ENCODE measurements at places on chromosomes 5 and 9. TPM values are rescaled to one million over a fixed set of nuclear protein-coding genes. Genes with fewer than 3 reads are reported as not detected.

DNA sequence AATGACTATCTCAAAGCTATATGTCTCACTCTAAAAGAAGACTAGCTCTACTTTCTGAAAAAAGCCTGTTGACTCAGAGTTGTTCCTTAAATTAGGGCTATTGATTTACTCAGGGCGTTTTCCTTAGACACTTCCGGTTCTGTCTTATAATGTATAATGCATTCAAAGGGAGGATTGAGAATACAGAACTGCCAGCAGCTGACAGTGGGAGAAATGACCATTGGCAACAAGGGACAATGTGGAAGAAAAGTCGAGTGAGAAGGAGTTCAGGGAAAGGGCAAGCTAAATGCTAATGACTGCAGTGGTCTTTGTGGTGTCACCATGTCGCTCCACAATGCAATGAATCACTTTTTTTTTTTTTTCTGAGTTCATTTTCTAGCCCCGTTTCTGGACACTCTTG is 65.7 kb upstream of the ANKH start:
- no peaks in the 10 kb centered on the region for H3K4me1 ChIP-seq
- H3K4me3 ChIP-seq = no peak overlapping the region
- no peak for DNase-seq
- no peaks in the 10 kb centered on the region for H3K36me3 ChIP-seq

GRCh38 chr9:100160021-100160420 is 61.0 kb downstream of the INVS start:
- no peak for DNase-seq
- no peaks in the 10 kb centered on the region for H3K36me3 ChIP-seq
- no peaks in the 10 kb centered on the region for H3K4me1 ChIP-seq
- H3K27ac ChIP-seq = no peak overlapping the region
- H3K4me3 ChIP-seq = no peak overlapping the region

TAF11L14 gene
- not detected for total RNA-seq

GRCh38 chr5:148855249-148856008 is 29.0 kb downstream of the ADRB2 start:
- no peaks in the 10 kb centered on the region for H3K4me1 ChIP-seq
- H3K27me3 ChIP-seq = no peaks in the 10 kb centered on the region
- no peaks in the 10 kb centered on the region for H3K36me3 ChIP-seq
- no peak overlapping the region for H3K4me3 ChIP-seq
- no peak for DNase-seq

DNA sequence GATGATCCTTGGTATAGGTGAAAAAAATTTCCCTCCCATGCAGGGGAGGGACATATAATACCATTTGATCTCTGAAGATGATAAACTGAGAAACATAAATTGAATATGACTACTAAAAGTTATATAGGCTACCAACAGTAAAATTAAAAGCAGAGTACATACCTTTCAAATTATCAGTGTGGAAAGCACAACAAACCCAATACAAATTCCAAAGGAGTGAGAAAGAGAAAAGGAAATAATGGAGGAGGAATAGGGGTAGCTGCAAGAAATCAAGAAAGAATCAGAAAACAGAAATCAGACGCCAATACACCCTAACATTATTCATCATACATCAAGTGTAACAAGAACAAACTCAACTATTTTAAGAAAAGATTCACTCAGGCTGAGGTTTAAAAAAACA is 17.7 kb downstream of the GNAQ start:
- no peaks in the 10 kb centered on the region for H3K27me3 ChIP-seq
- no peak overlapping the region for H3K27ac ChIP-seq
- no peak overlapping the region for H3K4me3 ChIP-seq
- no peaks in the 10 kb centered on the region for H3K4me1 ChIP-seq

DNA sequence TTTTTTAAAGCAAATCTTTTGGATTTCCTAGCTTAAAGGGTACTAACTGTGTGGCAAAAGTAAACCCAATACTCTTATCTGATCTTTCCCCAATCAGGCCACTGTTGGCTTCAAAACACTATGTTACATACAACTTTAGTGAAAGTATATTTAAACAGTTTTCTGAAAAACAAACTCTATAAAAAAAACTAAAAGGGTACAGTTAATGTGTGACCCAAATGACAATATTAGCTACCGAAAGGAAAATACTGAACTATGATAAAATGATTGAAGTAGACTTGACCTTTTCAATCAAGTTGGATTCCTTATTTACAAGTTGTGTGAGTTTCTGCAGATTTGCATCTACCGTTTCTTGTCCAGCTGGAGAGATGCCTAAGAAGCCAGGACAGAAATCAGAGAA is 5.8 kb downstream of the MTX3 start:
- DNase-seq = no peak
- H3K4me3 ChIP-seq = no peak overlapping the region
- no peaks in the 10 kb centered on the region for H3K27me3 ChIP-seq
- no peak overlapping the region for H3K27ac ChIP-seq

DNA sequence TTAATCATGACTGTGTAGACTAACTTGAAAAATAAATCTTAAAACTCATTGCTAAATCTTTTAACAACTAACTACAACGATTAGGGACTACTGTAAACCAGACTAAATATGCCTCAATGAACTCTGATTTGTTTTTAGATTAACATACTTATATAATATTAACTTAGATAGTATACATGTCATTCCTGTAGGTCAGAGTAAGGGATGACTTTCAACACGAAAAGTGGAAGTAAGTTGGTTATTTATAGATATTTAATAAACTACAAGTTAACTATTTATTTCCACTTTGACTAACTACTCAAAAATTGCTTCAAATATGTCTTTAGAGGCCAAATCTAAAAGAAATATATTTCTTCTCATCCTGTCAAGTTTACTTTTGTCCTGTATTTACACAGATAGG is 795.6 kb downstream of the PTPRD start:
- H3K4me1 ChIP-seq = no peaks in the 10 kb centered on the region
- no peaks in the 10 kb centered on the region for H3K27me3 ChIP-seq
- no peak overlapping the region for H3K4me3 ChIP-seq
- DNase-seq = no peak

DNA sequence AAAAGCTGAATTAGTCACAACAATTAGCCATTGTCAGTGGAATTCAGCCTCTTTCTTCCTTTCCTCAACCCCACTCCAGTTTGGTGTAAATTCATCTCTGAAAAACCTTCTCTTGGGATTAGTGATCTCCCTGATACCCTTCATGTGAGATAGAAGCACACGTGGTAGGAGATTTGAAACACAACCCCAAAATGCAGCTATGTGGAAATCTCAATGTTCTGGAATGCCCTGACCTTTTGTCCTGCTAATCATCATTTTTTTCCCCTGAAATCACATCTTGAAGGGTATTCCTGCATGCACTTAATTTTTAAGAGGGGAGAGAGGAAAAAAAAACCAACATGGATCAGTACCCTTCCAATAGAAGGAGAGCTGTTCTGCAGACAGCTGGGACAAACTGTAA is 612.6 kb downstream of the EBF1 start:
- H3K27ac ChIP-seq = peak overlapping the region; percentile 86
- H3K36me3 ChIP-seq = no peaks in the 10 kb centered on the region
- no peak for DNase-seq
- no peak overlapping the region for H3K4me3 ChIP-seq
- peaks cover 17% of the 10 kb centered on the region for H3K4me1 ChIP-seq
- no peaks in the 10 kb centered on the region for H3K27me3 ChIP-seq

GRCh38 chr9:32395510-32396216 is 11.2 kb downstream of the ACO1 start:
- no peaks in the 10 kb centered on the region for H3K27me3 ChIP-seq
- H3K27ac ChIP-seq = no peak overlapping the region
- no peaks in the 10 kb centered on the region for H3K36me3 ChIP-seq
- DNase-seq = no peak
